ENCODE measurements at places on chromosomes 3 and 15.

DNA sequence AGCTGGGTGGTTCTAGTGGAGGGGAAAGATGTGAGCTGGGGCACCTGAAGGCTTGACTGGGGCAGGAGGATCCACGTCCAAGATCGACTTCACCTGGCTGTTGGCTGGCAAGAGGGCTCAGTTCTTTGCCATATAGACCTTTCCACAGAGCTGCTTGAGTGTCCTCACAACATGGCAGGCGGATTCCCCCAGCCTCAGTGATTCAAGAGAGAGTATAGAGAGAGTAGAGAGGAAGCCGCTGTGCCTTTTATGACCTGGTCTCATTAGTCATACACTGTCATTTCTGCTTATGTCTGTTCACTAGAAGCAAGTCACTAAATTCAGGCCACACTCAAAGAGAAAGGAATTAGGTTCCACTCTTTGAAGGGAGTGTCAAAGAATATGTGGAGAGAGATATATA, 101.6 kb downstream of the APBA2 start:
- no peak for DNase-seq

DNA sequence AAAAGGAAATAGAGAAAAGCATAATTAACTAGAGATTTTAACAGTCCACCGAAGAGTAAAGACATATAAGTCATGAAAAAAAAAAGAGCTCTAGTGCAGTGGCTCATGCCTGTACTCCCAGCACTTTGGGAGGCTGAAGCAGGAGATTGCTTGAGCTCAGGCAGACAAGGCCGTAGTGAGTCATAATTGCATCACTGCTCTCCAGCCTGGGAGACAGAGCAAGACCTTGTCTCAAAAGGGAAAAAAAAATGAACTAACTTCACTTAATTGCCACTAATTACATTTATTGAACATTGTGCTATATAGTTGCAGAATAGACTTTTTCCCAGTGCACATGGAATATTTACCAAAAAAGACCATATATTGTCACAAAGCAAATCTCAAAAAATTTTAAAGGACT, 221.8 kb downstream of the CBLB start:
- peak; percentile 91 for DNase-seq

GRCh38 chr3:106703524-106703923, 673.7 kb upstream of the CCDC54 start:
- no peak for DNase-seq

- no peak for DNase-seq
Observed at GRCh38 chr3:124514683-124515082, 215.6 kb upstream of the UMPS start.

GRCh38 chr3:69115731-69116130, 6.7 kb downstream of the LMOD3 start:
- peak; percentile 21 for DNase-seq
